Neuronal stem cell (in vitro differentiated cells): ENCODE measurements at places on chromosomes 7 and 10.

DNA sequence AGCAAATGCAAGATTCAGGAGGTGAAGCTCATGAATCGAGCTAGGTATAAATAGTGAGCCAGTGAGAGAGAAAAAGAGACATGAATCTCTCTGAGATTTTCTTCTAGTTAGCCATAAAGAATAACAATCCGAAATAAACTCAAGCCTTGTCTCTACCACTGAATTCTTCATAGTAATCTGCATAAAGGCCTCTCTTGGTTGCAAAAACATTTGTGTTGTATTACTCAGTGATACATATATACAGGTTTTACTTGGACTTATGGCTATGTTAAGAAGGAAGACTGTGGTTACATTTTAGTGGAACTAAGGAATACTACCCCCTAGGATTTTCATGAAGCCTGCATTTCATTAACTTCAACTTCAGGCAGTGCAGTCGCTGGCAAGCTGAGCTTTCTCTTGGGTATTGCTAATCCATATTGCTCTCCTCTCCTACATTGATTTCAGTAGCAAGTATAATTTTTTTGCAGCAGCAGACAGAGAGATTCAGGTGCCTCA is 72.7 kb upstream of the TRIL start:
- no peak for DNase-seq

DNA sequence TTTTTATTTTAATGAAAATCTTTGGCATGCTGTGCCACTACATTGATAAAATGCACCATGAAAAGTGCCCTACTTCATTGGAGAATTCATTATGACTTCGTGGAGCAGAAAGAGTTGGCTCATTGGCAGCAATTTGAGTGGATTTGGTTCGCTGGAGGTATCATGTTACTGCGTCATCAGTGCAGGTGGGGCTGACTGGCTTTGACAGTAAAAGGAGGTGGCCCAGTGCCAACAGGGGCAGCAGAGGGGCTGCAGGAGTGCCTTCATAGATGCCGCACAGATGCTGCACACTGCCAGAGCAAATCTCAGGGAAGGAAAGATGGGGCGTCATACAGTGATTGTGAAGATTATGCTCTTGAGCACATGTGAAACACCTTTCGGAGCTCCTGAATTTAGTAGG is 22.2 kb downstream of the FZD1 start:
- no peak for DNase-seq

DNA sequence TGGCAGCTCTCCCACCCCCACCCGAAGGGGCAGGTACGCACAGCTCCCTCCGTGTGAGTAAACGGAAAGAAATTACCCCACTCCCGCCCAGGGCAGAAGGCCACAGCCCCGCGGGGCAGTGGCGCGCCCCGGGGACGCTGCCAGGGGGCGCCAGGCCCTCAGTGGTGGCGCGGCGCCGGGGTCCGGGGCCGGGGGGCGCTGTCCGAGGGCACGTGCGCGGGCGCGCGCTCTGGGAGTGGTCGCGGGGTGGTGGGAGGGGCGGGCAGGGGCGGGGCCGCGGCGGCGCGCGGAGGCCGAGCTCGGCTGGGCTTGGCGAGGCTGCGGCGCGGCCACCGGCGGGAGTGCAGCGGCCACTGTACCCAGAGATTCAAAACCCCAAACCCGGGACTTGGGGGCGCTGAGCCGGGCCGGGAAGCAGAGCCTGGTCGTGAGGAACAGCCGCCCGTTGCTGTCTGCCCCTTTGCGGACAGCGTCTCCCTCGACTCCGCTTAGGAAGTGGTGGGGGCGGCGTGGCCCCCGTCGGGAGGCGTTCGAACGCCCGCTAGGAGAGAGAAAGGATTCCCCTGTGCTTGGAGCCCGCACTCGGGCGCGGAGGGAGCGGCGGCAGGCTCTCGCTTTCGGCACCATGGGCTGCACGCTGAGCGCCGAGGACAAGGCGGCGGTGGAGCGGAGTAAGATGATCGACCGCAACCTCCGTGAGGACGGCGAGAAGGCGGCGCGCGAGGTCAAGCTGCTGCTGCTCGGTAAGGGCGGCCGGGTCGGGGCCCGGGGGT is at the start of gene GNAI1:
Gene GNAI1, plus strand, starts transcription at position 296 of the 773 bp plus-strand sequence. Its CDS starts 330 bp downstream, at position 626.
- peak; percentile 79 for DNase-seq

GRCh38 chr7:133183969-133184368 is 68.9 kb upstream of the EXOC4 start:
- no peak for DNase-seq

DNA sequence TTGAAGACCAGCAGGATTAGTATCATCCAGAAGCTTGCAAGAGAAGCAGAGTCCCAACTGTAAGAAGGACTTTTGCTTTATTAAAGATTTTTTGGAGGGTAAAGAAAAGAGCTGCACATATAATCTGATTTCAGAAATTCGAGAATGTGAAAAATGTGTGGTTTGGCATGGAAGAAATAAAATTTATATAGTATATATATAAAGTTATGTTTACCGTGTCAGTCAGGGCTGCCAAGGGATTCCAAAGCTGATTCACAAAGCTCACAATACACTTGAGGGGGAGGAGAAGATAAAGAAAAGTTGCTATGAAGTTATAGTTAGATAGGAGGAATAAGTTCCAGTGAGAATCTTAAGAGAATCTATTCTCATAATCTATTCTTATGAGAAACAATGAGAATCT is 231.8 kb upstream of the CACNA2D1 start:
- DNase-seq: no peak

GRCh38 chr7:137652721-137653120 is 194.1 kb downstream of the DGKI start:
- DNase-seq: no peak

- DNase-seq: no peak
These were observed 95.7 kb downstream of the CPED1 start for GRCh38 chr7:121084256-121084655.

- DNase-seq: no peak
These were observed at the start of gene LIPN for GRCh38 chr10:88759366-88760101. Gene LIPN (plus strand): TSS chr10:88760020. CDS start chr10:88761406, 1,386 bp downstream.

DNA sequence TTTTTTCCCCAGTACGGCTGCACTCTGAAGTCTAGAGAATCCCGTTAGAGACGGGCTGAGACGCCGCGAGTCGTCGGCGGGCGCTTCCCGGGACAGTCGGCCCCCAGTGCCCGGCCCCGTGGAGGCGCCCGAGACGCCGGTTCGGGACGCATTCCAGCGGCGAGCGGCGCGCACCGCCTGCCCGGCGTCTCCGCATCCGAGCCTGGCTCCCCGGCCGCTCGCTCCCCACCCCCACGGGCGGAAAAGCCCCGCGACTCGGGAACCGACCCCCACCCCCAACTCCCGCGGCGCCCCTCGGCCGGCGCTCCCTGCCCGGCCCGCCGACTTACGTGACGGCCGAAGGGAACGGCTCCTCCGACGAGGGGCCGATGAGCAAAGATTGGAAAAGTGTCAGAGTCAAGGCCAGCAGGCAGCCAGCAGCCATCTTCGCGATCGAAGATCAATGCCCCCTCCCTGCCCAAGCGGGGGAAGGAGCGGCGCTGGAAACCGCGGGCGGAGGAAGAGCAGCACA is 486 bp downstream of the CACNA2D1 start:
- peak; percentile 41 for DNase-seq

- no peak for DNase-seq
These were observed 433.9 kb downstream of the RPS24 start for GRCh38 chr10:78467496-78468106.

DNA sequence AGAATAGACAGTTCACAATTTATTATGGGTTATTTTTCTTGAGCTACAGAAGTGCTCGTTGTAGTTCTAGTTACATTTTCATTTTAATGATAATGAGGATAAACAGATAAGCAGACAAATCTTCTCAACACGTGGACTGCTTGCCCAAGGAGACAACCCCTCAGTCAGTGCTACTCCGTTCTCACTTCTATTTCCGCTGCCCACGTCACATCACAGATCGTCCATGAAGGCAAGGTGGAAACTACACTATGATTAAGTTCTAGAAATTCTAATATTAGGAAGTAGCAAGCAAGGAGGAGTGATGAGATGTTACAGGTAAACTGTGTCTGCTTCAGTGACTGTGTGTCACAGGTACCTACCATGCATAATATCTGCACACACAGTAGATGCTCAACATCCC is 210.5 kb downstream of the CHCHD3 start:
- no peak for DNase-seq

DNA sequence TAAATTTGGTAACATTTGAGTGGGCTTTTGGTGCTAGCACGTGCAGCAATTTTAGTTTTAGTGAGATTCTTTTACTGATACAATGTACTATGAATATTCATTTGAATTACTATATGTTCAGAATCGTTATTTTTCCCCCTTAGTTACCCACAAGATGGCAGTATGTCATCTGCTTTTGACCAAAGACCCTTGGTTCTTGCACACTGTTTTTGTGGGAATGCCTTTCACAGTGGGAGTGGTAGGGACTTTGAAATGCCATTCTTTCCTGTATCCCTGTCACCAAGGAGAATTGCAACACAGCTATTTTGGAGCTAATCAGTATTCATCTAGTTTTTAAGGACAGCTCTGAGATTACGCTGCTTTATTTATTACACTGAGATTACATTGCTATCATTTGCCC is 40.6 kb downstream of the SEC23IP start:
- DNase-seq: peak; percentile 54

DNA sequence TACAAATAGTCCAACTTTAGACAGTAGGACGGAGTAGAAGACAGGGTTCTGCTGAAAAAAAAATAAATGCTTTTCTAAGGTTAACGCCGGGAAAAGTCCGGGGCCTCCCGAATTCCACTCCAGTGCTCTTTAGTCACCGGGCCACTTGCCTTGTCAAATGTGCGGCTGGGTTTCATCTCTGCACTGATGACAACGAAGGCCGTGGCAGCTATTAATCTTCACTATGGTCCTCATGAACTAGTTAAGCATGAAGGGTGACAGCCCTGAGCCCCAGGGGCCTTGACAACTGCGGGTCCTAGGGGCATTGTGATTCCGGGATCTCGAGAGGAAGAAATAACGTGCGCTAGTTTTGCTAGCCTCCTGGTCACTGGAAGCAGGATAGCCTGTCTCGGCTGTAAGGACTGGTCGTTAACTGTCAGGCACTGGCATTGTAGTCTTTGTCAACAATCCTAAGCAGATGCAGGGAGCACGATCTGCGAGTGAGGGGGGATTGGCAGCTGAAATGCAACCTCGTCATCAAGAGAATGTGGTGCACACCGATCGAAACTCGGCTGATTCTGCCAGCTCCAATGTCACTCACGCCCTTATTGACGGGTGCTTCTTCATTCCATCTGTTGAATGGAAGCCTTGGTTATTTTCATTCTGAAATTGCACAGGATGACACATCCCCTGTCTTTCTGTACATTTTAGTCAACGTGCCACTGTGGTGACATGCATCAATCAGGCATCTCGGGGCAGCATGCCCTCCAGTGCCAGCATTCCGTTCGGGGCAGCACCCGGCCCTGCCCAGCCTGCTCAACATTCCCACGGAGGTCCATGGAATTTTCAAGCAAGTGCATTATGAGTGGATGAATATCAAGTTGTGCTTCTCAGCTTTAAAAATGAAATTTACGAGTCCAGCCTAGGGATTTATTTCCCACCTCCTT is 51.6 kb upstream of the MGMT start:
- DNase-seq: no peak

DNA sequence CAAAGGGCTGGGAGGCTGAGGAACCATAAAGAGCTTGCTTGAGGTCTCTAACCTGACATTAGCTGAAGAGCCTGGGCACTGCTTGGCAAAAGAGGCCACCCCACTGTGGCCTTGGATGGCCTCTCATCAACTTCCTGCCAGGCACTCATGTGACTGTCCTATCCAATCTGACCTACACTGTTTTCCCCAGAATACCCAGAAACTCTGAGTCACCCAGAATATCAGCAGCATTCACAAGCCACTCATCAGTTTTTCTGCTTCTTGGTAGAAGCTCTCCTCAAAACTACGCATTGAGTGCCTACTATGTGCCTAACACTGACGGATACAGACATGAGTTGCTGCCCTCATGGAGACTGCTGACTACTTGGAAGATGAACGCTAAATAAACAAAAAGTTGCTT is 4.1 kb upstream of the NT5C2 start:
- no peak for DNase-seq

GRCh38 chr10:103528549-103528948 is 35.0 kb downstream of the NEURL1 start:
- no peak for DNase-seq

GRCh38 chr10:2150288-2150687 is 413.0 kb upstream of the ADARB2 start:
- no peak for DNase-seq

DNA sequence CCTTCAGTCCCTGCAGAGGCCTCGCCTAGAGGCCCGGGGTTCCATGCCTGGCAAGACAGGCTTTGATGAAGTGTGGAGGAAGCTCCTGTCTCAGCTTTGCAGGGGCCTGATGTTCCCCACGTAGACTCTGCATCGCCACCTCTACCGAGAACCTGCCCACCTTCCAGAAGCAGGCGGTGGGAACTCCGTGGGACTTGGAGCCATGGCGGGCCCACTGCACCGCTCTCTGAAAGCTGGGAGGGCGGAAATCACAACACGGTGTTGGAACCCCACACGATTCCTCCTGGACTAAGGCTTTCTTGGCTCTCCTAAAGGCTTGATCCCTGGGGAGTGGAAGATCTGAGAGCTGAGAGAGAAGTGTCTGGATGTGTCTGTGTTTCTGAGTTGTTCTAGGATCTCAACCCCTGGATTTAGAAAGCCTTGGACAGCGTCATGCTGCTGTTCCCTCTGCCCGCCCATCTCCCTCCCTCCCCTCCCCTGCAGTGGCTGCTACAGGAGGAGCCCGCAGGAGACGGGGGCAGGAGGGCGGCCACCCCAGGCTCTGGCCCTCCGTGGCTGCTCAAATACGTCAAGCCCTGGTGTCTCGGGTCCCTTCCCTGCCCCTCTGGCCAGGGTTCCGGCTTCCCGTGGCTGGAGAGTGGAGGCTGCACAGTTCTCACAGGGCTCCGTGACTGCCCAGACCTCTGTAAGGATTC is 79.7 kb downstream of the VIPR2 start:
- DNase-seq: no peak

GRCh38 chr7:128427289-128427891 is 17.6 kb upstream of the IMPDH1 start:
- DNase-seq: peak; percentile 61

- DNase-seq: no peak
These were observed 7.4 kb upstream of the SAMD8 start for GRCh38 chr10:75103881-75104686.

DNA sequence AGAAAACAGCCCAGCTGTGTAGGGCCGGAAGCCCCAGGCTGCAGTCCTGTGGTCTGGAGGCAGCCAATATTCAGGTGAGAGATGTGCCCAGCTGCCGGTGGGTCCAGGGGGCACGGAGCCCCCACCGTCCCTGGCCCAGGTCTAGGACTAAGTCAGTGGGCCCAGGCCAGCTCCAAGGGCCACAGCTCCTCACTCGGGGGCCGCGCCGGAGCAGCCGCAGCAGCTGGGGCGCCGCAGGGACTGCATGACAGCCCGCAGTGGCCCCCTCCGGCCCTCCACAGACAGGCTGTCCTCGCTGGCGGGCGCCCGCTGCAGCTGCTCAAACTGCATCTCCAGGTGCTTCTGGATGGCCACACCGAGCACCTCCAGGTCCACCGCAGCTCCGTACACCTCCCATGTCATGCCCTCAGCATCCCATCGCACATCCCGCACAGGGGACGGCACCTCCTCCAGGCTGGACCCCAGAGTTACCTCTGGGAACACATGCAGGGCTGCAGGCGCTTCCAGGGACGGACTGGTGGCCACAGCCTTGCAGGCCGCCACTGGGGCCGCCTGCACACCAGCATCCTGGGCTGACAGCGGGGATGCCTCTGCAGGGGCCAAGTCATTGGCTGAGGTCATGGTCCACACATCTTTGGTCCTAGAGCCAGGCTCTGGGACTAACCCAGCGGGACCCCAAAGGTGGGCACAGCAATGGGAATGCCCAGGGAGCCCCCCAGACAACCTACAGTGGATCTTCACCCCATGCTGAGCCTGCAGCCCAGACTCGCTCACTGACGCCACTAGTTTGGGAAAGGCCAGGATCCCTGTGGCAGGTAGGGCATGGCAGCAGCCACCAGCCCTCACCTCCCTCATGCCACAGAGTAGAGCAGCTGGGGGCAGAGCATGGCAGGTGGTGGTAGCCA is 7.0 kb downstream of the GPRIN2 start:
- no peak for DNase-seq
